ENCODE measurements at places on chromosomes 3 and 15. TPM values are rescaled to one million over a fixed set of nuclear protein-coding genes. Genes with fewer than 3 reads are reported as not detected.

Gene NR1I2
- 0.16 TPM for total RNA-seq

Gene CRABP1
- not detected for total RNA-seq

Gene IGSF10
- 0.28 TPM for total RNA-seq

Gene LRRC34
- total RNA-seq = 0.14 TPM

Gene CPNE9
- not detected for total RNA-seq

Gene ARL6
- total RNA-seq = 1.5 TPM

Gene ROPN1
- not detected for total RNA-seq

Gene PLAAT1
- 0.55 TPM for total RNA-seq

Gene MASP1
- total RNA-seq = 1.0 TPM

Gene CCR2
- total RNA-seq = 0.28 TPM

Gene NR2E3
- 0.19 TPM for total RNA-seq

Gene FAM227B
- total RNA-seq = 5.8 TPM

Gene CLRN1
- not detected for total RNA-seq
